ENCODE measurements at places on chromosomes 2 and 18. TPM values are rescaled to one million over a fixed set of nuclear protein-coding genes. Genes with fewer than 3 reads are reported as not detected.

The GREB1 gene
- 0.42 TPM for total RNA-seq

The USP14 gene
- total RNA-seq = 114 TPM

The CYP26B1 gene
- 0.13 TPM for total RNA-seq

The GAL3ST2 gene
- total RNA-seq = 0.31 TPM

The FBLN7 gene
- not detected for total RNA-seq

The GULP1 gene
- 22.8 TPM for total RNA-seq

The LHCGR gene
- not detected for total RNA-seq

The HNMT gene
- 3.1 TPM for total RNA-seq

- no peak overlapping the region for H3K4me3 ChIP-seq
- no peak for DNase-seq
- no peaks in the 10 kb centered on the region for H3K4me1 ChIP-seq
Measured at GRCh38 chr2:147600646-147601045, 244.2 kb upstream of the ACVR2A start.

- no peaks in the 10 kb centered on the region for H3K36me3 ChIP-seq
- H3K27me3 ChIP-seq = no peaks in the 10 kb centered on the region
- DNase-seq = peak; percentile 7
- H3K27ac ChIP-seq = no peak overlapping the region
Measured at GRCh38 chr18:57150828-57151227, 3.9 kb downstream of the BOD1L2 start.

- peaks cover 15% of the 10 kb centered on the region for H3K4me1 ChIP-seq
- no peak for DNase-seq
- no peaks in the 10 kb centered on the region for H3K36me3 ChIP-seq
- H3K27me3 ChIP-seq = no peaks in the 10 kb centered on the region
- peak overlapping the region; percentile 84 for H3K27ac ChIP-seq
Measured at GRCh38 chr18:21110713-21111345, 784 bp downstream of the ROCK1 start.

DNA sequence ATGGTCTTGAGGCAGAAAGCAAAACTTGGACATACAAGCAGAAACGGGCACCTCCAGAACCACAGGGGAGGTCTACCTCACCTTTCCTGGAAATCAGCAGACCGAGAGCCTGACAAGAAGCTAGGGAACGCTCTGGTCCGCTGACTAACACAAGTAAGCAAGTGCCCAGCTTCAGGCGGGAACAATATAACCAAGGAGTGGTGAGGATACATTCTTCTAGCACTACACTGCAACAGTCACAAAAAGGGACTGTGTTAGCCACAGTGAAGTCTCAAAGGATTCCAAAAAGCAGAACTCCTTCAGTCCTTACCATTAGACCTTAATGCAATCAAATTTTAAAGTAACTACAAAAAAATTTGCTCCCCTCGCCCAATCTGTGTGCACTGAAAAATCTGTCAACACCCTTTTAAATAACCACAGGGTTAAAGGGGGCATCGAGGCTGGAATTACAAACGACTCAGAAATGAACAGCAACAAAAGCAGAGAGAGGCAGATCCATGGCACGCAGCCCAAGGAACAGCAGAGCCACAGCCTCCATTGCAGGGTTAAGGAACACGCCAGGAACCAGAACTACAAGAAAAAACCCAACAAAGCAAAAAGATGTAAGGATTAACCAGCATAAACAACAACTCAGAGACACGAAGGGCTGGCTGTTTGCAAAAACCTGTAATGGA, 7.1 kb downstream of the THAP4 start:
- H3K4me3 ChIP-seq = no peak overlapping the region
- H3K4me1 ChIP-seq = peaks cover 11% of the 10 kb centered on the region
- no peaks in the 10 kb centered on the region for H3K27me3 ChIP-seq
- H3K36me3 ChIP-seq = peaks cover 74% of the 10 kb centered on the region

DNA sequence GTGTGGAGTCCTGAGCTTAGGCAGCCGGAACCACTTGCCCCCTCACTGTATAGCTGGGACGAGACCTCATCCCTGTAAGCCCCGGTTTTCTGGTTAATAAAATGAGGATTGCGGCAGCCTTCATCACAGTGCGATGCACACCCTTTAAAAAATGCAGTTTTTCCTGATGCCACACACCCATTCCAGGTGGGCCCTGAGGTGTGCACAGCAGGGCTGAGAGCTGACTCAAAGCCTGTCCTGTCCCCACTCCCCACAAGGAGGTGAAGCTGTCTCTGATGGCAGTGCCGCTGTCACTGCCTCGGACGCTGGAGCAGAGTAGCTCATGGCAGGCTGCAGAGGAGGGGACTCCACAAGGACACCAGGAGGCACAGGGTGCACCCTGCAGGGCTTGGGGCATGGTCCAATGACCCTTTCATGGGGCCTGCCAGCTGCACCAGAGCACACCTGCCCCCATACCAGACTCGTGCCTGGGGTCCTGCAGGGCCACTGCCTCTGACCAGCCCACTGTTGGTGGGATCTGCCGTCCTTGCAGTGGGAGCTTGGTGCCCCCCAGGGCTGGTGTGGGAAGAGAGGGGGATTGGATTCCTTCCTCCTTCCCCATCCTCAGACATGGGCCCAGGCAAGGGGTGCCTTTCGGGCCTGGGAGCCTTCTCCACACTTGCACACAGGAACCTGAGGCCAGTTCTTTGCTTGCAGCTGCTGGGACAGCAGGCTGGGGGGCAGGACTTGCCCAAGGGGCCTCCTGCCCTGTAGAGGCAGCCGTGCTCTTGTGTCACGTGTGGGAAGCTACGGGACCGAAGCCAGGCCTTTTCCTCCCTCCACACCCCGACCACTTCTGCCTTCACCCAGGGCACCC, 22.8 kb downstream of the GPC1 start:
- H3K27ac ChIP-seq = no peak overlapping the region
- H3K4me3 ChIP-seq = no peak overlapping the region
- peaks cover 34% of the 10 kb centered on the region for H3K4me1 ChIP-seq
- H3K36me3 ChIP-seq = no peaks in the 10 kb centered on the region
- DNase-seq = no peak
- H3K27me3 ChIP-seq = no peaks in the 10 kb centered on the region

GRCh38 chr18:50633992-50634391, 74.1 kb downstream of the MAPK4 start:
- H3K27ac ChIP-seq = no peak overlapping the region
- no peak for DNase-seq
- H3K27me3 ChIP-seq = no peaks in the 10 kb centered on the region
- no peaks in the 10 kb centered on the region for H3K36me3 ChIP-seq
- H3K4me3 ChIP-seq = no peak overlapping the region

DNA sequence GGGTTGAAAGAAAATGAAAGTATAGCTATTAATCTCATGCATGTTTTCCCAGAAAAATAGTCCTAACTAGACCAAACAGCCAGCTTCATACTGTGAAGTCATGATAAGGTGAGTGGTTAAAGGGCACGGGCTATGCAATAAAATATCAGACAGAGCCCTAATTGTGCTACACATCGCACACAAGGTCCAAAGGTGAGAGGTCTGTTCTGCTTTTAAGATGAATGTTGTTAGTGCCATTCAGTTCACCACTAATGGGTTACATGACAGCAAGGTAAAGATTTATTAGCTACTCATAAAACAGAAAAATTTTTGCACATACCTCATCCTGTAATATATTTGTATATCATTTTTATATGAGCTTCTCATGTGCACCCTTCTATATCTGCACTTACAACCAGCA, 105.0 kb upstream of the STK17B start:
- DNase-seq = no peak
- H3K27me3 ChIP-seq = no peaks in the 10 kb centered on the region
- no peak overlapping the region for H3K27ac ChIP-seq
- H3K36me3 ChIP-seq = no peaks in the 10 kb centered on the region
- no peaks in the 10 kb centered on the region for H3K4me1 ChIP-seq
- H3K4me3 ChIP-seq = no peak overlapping the region

GRCh38 chr2:235669269-235669831, 175.5 kb downstream of the AGAP1 start:
- no peak overlapping the region for H3K27ac ChIP-seq
- no peak for DNase-seq
- H3K27me3 ChIP-seq = no peaks in the 10 kb centered on the region
- no peak overlapping the region for H3K4me3 ChIP-seq
- no peaks in the 10 kb centered on the region for H3K4me1 ChIP-seq
- H3K36me3 ChIP-seq = no peaks in the 10 kb centered on the region
